ENCODE measurements at places on chromosomes 7 and 10. TPM values are rescaled to one million over a fixed set of nuclear protein-coding genes. Genes with fewer than 3 reads are reported as not detected.

ELFN1 gene
- total RNA-seq, result 0.37 TPM

FAM53B gene
- 13.6 TPM for total RNA-seq

PKD2L1 gene
- not detected for total RNA-seq

PAPSS2 gene
- 19.7 TPM for total RNA-seq
